ENCODE measurements at places on chromosomes 2 and 18.
A peak's percentile ranks its signal among the peaks of the same experiment; 100 is the strongest.

GRCh38 chr2:54572636-54573536, 116.8 kb downstream of the SPTBN1 start:
- DNase-seq: peak; percentile 92

- DNase-seq: no peak
Observed at GRCh38 chr2:20125616-20126015, 74.2 kb upstream of the LAPTM4A start.

- no peak for DNase-seq
Observed at GRCh38 chr2:111201214-111201613, 80.5 kb downstream of the BCL2L11 start.

- peak; percentile 20 for DNase-seq
Observed at GRCh38 chr2:177799531-177799930, 273.0 kb downstream of the PDE11A start.

DNA sequence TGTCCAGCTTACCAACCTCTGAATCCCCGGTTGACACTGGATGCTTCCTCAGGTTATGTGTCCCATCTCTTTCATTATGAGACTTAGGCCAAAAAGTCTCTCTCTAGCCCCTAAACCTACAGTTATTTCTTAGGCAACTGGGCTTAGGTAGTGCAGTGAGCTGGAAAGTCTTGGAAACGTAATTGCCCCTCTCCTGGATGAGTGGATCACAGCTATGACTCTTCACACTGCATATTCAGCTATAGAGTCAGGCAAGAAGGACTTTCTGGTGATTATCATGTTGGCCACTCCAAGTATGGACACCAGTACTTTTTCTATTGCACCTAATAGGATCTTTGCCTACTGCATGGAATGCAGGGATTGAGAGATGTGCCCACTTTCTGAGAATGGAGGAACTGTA, 458.3 kb upstream of the CELF4 start:
- no peak for DNase-seq

GRCh38 chr2:7672027-7672684, 754.9 kb downstream of the RNF144A start:
- no peak for DNase-seq

Data from endothelial cell of umbilical vein (primary cell).